CD4-positive, alpha-beta T cell (primary cell): ENCODE measurements at places on chromosomes 2 and 18.

DNA sequence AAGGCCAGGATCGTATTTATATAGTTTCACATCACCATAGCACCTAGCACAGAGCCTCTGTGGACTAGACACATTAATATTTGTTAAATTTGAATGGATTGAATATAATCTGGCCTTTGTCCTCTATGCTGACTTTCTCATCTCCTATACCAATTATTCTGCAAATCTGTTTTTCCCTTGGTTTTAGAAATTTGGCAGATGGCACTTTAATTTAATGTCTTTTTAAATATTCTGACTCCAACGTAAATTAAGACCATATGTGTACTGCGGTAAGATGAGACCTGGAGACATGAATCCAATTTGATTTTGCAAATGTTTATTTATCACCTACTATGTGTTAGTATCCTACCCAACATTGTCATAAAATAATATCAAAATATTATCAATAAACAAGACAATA, 1281.9 kb upstream of the PIK3C3 start:
- DNase-seq = no peak

- no peak for DNase-seq
These were observed 359.5 kb upstream of the ETAA1 start for GRCh38 chr2:67037655-67038054.

DNA sequence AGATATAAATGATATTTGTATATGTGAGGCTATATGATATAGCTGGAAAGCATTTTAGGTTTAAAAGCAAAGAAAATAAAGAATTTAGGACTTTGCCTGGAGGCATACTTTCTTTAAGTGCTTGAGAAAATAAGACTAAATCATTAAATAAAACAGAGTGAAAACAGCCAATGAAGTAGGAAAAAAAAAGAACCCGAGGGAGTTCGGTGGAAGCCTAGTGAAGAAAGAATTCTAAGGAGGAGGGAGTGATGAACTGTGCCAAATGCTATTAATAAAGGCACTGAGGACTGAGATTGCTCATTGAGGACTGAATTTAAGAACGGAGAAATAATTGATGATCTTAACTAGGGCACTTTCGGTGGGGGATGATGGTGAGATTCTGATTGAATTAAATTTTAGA, 573.5 kb downstream of the DSC3 start:
- DNase-seq = no peak

GRCh38 chr2:57758686-57759085, 287.9 kb upstream of the VRK2 start:
- no peak for DNase-seq

DNA sequence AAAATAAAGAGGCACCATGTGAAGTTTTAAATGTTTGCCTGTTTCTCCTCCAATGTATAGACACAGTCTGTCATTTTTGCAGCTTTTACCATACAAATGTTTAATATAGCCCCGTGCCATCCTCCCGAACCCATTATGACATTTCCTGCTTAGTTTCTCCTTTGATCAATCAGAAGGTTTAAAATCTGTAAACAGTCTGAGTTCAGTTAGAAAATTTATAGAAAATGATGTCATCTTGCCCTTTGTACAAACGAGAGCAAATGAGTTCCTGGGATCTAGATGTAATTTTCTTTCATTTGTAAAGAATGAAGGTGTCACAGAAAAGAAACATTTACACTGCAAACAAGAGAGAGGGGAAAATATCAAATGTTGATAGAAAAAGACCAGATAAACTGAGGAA, 62.7 kb upstream of the NFU1 start:
- DNase-seq = peak; percentile 33
